ENCODE measurements at places on chromosomes 5 and 9. TPM values are rescaled to one million over a fixed set of nuclear protein-coding genes. Genes with fewer than 3 reads are reported as not detected.

DNA sequence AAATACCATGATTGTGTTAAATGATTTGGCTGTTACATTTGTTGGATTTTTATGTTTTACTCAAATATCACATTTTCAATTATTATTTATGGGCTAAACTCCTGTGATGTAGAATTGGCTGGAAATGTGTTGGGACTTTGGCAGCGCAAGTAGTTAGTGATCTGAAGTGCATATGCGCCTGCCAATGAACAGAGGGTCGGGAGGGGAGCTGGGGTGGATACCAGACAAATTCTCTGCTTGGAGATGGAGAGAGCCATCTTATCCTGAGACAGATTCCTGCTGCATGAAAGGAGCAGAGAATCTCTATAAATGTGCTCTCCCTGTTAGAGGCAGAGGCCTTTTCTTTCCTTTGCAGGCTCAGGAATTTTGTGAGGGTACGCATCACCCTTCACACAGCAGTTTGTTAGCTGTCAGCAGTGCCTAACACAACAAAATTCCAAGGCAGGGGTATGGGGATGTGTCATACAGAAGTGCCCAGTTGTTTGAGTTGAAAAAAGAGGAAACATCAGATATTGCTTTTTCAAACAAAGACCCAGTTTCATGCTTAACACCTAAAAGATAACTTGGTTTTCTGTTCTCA is 489.1 kb downstream of the CSNK1G3 start:
- H3K4me1 ChIP-seq, result no peaks in the 10 kb centered on the region
- H3K27ac ChIP-seq, result no peak overlapping the region
- DNase-seq, result no peak
- no peak overlapping the region for H3K4me3 ChIP-seq
- H3K36me3 ChIP-seq, result no peaks in the 10 kb centered on the region

Gene SYNPO
- total RNA-seq, result 14.8 TPM

Gene ARHGEF39
- total RNA-seq, result 0.45 TPM

DNA sequence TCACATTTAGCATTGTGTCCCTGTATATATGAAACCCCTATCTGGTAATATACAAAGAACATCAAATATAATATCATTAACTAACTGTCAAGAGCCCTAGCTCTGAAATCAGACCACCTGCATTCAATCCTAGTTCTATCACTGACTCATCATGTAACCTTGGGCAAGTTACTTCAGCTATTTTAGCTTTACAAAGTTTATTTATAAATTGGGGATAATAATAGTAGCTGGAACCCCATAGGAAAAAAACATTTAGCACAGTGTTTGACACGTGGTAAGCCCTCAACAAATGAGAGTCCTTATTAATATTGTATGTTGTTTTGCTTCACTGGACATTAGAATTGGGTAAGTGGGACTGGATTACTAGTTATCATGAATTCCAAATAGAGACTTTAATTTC is 157.5 kb downstream of the EBF1 start:
- H3K27ac ChIP-seq, result no peak overlapping the region
- H3K4me3 ChIP-seq, result no peak overlapping the region
- H3K4me1 ChIP-seq, result peaks cover 6% of the 10 kb centered on the region
- no peaks in the 10 kb centered on the region for H3K27me3 ChIP-seq

DNA sequence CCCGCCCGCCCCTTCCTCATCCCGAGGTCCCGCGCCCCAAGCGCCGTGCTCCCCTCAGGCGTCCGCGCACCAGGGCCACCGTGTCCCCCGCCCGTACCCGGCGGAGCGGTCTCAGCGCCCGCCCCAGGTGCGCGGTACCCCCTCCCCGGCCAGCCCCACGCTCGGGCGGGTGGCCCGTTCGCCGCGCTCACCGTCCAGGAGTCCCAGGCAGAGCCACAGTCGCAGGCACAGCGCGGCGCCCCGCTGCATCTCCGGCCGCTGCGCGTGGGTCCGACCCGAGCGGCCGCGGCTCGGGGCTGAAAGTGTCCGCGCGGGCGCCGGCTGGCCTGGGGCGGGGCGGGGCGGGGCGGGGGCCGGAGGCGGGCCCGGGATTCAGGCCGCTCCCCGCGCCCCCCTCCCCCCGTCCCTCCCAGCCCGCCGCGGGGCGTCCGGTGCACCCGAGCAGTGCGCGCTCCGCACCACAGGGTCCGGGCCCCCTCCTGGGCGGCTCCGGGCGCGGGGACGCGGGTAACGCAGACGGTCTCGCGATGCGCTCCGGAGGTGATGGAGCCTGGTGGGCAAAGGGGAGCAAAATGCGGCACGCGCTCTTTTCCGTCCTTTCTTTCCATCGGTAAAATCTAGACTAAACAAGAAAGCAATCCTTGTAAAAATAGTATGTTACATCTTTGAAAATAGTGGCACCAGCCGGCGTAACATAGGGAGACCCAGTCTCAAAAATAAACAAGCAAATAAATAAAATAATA is at the start of gene FLT4:
FLT4 (minus strand) TSS at position 304 of the 743 bp plus-strand sequence; CDS start at position 249, 55 bp downstream.
- no peak for DNase-seq
- no peaks in the 10 kb centered on the region for H3K36me3 ChIP-seq
- H3K4me3 ChIP-seq, result peak within 1 kb of the TSS; percentile 42
- H3K4me1 ChIP-seq, result peaks cover 18% of the 10 kb centered on the region
- no peak within 1 kb of the TSS for H3K27ac ChIP-seq

Gene SCGB3A2
- total RNA-seq, result not detected

Data from thyroid gland (tissue), 4 donors.